ENCODE measurements at places on chromosomes 11 and 22.

- DNase-seq = no peak
These were observed 84.2 kb upstream of the PRR5 start for GRCh38 chr22:44617828-44618227.

GRCh38 chr11:133425245-133425644 lies 107.1 kb downstream of the OPCML start:
- no peak for DNase-seq

GRCh38 chr11:111301004-111301841 lies 2.9 kb downstream of the POU2AF3 start:
- DNase-seq = no peak

- no peak for DNase-seq
These were observed 12.9 kb downstream of the MICAL2 start for GRCh38 chr11:12123273-12123672.

DNA sequence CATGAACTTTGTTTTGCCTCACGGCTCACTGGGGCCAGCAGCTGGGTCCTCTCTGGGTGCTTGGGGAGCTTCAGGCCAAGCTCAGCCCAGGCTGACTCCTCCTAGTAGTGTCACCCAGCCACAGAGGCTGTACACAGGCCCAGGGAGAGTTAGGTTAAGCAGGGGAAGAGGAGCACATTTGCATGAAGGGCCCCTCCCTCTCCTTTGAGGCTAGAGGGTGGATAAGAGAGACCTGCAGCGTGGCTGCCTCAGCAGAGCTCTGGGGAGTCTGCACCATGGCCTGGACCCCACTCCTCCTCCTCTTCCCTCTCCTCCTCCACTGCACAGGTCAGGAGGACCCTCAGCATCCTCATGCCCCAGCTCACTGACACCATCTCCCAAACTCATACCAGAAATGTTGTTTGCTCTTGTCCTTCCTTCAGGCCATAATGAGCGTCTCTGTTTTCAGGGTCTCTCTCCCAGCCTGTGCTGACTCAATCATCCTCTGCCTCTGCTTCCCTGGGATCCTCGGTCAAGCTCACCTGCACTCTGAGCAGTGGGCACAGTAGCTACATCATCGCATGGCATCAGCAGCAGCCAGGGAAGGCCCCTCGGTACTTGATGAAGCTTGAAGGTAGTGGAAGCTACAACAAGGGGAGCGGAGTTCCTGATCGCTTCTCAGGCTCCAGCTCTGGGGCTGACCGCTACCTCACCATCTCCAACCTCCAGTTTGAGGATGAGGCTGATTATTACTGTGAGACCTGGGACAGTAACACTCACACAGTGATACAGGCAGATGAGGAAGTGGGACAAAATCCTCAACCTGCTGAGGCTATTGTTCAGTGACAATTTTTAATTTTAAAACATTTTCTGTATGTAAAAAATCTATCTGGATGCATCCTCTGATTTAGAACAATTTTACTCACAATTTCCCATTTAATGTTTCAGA lies 82.4 kb upstream of the VPREB1 start:
- no peak for DNase-seq

DNA sequence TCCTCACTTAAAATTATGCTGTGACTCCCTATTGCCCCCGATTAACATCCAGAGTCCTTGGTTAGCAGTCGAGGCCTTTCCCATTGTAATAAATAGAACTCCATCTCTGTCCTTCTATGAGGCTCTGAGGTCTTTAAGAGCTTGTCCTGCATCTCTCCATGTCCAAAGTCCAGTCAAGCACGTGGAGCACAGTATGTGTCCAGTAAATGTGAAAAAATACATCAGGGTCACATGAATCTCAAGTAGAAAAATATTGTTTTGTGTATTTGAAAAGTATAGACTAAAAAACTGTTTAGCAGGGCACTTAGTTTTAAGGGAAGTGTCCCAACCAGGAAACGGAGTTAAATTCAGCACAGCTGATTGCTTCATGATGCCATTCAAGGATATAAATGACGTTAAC lies 298.8 kb upstream of the TENM4 start:
- DNase-seq = no peak

- DNase-seq = no peak
These were observed 34.7 kb downstream of the RNF169 start for GRCh38 chr11:74783241-74783871.

DNA sequence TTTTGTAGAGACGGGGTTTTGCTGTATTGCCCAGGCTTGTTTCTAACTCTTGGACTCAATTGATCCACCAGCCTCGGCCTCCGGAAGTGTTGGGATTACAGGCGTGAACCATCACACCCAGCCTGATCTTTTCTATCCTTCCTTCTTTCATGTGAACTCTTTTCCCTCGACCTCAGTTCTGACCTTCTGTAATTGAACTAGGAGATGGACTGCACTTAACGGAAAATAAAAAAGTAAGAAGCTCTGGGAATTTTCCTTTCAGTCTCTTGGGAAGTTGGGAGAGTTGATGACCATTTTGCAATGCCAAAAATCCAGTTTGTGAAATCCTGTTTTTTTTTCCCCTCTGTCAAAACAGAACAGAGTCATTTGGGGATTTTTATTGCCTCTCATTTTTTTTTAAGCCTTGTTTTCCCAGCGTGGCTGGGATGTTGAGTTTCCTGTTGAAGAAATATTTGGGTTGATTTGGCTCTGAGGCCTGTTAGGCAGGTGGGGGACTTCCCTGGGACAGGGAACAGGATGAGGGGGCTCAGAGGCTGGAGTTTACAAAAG lies 26.9 kb upstream of the CYB5R3 start:
- DNase-seq = no peak

DNA sequence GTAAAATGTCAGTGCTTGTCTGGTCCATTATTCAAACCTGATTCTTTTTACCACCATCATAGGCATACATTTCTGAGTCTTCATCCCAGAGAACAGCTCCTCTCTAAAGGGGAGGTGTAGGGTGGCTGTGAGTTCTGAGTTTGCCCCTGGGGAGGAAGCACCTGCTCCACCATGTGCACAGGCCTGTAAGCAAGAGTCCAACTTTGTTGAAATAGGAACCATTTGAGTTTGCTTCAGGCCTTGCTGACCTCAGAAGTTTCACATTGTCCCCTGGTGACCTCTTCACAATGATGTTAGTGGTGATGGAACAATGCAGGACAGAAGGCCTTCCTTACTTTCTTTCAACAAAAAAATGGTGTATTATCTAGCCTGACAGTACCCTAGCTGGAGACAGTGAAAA lies 54.6 kb upstream of the TOP3B start:
- no peak for DNase-seq

Data from stimulated activated CD8-positive, alpha-beta memory T cell treated with anti-CD3 and anti-CD28 coated beads, Interleukin-2, amount 100 ng/mL, for 48 hours (primary cell).